ENCODE measurements at places on chromosomes 12 and 14.

DNA sequence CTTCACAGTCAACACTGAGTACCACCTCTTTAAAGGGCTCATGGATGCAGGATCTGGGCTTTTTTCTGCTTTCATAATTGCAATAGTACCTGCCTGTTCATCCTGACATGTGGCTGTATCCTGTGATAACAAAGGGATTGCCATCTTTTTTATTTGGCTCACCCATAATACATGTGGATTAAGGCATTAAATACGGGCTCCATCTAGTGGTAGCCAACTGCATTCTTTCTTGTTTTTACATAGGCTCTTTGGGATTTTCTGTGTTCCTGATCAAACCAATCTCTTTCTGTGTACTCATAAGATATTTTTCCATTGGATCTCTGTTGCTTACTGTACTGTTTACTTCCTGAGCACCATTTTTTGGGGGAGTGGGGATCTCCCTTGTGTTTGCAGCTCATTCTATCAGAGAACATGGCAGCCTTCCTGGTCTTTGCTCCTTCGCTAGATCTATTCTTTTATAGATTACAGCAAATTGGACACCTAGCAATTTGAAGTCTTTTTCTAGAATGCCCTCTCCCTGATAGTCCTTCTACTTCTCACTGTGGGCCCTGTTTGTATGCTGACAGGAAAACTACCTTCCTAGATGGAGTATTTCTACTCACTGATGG lies 723.4 kb upstream of the MDGA2 start:
- no peak for DNase-seq

DNA sequence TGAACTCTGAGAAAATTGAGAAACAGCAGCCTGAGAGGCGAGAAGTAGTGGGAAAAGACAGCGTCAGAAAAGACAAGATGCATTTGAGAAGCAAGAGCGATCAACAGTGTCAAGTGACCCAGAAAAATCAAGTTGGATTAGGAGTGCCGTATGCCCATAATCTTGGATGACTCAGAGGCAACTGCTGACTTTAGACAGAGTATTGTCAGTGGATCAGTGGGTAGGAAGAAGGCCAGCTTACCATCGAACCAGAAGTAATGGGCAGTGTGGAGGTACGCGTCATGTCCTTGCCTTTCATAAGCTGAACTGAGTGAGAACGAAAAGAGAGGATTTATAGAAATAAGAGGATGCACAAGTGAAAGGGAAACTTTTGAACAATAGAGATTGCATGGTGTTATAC lies 151.0 kb upstream of the NAV3 start:
- no peak for DNase-seq

DNA sequence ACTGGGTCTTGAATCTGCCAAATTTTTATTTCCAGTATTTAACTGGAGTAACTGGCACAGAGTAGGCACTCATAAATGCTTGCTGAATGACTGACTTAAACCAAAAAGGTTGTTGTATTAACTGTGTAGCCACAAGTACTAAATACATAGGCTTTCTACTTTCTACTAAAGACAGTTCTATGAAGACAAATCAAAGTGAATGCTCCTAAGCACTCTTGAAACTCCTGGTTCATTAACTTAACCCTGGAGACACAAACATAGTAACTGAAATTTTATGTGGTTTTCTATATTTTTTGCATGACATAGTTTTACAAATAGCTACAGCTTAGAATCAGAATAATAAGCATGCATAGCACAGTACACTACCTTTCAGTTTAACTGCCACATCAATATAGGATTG lies 70.4 kb downstream of the TXNDC16 start:
- no peak for DNase-seq

DNA sequence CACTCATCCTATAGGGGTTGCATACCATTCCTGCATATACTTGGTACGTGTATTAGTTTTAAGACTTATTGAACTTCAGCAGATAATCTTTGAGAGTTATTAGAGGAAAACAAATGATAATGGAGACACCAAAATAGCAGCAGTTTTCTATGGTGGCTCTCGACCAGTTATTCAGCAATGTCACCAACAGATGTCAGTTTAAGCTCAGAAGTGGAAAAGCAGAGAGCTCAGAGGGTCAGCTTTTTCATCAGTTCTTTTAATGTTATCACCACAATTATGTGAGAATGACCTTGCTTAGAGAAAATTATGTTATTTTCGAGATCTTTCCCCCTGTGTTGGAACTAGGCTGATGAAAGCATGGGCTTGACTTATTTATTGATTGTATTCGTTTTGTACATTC lies 32.0 kb downstream of the PTPN11 start:
- no peak for DNase-seq

DNA sequence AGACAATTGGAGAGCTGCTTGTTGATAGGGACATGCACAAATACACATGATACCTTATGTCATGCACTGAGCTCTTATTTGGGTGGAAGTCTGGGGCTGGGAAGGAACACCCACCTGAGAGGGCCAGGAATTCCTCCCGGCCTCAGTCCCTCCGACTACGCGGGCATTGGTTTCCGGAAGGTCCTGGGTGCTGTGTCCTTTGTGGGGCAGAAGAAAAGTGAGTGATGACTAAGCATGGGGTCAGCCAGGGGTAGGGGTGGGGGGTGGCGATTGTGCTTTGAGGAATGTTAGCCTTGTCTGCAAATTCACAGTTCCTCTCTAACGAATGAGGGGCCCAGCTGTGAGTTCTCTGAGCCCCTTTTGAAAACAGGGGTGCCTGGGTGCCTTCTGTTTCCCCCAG lies 798 bp downstream of the CELA1 start:
- DNase-seq, result no peak

GRCh38 chr12:19217446-19217845 lies 87.9 kb downstream of the PLEKHA5 start:
- no peak for DNase-seq

- DNase-seq, result no peak
Observed at GRCh38 chr14:103000291-103000921, 56.9 kb downstream of the CDC42BPB start.

DNA sequence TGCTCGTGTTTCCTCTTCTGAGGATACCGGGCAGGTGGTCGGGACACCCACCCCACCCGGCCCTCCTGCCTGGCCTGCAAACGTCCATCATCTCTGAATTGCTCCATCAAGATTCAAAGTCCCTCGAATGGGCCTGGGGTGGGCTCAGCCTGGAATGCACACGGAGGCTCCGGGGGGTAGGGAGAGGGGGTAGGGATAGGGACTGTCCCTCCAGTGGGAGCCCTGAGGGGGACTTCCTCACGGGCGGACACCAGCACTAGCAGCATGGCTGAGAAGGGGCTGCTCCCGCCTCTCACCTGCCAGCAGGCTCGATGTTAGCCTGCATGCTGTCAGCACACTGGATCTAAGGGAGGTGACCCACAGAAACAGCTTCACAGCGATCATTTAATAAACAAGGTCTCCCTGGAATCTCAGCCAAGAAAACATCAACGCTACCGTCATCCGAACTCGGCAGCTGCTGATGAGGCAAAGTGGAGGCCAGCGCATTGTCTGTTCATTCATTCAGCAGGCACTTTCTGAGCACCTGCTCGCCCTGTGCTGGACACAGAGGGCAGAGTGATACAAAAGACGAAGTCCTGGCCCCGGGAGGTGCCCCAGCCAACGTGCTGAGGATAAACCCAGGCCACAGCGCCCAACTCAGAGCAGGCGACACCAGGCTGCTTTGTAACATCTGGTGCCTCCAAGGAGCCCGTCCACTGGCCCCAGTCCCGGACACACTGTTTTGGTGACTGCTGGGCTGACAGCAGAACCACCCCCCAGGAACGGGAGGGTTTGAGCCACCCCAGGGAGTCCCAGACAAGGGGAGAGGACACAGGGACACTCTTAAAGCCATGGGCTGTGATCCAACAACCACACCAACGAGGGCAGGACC lies 6.3 kb downstream of the TMEM179 start:
- DNase-seq, result no peak

DNA sequence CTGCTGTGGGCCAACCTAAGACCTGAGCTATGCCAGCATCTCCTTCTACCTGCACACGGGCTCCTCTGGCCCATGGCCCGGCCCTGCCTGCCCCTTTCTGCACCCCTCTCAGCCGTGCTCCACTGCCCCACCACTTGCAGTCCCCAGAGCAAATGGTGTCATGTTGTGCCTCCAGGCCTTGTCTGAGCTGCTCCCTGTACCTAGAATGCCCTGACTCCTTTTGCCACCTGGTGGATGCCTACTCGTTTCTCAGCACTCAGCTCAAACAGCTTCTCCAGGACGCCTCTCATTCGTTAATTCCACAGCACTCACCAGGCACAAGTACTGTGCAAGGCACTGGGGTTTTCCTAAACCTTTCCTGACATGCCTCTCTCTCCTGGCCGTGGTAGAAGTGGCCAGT lies 63.2 kb upstream of the PNMA1 start:
- no peak for DNase-seq

DNA sequence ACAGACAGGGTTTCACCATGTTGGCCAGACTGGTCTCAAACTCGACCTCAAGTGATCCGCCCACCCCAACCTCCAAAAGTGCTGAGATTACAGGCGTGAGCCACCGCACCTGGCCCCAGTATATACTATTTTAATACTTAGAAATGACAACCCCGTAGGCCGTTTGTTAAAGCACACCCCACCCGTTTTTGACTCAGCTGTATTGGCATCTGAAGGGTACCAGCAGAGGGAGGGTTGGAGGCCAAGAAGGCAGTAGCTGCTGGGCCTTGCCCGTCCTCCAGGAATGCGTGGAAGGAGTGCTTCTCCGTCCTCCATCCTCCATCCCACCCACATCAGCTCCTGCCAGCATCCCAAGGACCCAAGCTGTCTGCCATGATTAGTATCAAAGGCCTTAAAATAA lies 6.3 kb upstream of the NIN start:
- no peak for DNase-seq

DNA sequence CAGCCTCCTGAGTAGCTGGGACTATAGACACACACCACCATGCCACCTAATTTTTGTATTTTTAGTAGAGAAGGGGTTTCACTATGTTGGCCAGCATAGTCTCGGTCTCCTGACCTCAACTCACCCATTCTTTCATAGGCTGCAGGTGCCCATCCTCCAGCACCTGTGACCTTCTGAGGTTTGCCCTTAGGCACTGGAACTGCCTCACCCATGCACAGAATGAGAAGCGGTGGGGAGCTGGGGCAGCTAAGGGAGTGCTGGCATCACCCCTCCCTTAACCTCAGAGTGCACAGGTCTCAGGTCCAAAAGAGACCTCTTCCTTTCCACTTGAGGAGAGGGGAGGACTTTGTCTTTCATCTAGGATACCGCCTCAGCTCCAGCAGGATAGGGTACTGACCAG lies 177.4 kb upstream of the CCDC198 start:
- DNase-seq, result no peak

DNA sequence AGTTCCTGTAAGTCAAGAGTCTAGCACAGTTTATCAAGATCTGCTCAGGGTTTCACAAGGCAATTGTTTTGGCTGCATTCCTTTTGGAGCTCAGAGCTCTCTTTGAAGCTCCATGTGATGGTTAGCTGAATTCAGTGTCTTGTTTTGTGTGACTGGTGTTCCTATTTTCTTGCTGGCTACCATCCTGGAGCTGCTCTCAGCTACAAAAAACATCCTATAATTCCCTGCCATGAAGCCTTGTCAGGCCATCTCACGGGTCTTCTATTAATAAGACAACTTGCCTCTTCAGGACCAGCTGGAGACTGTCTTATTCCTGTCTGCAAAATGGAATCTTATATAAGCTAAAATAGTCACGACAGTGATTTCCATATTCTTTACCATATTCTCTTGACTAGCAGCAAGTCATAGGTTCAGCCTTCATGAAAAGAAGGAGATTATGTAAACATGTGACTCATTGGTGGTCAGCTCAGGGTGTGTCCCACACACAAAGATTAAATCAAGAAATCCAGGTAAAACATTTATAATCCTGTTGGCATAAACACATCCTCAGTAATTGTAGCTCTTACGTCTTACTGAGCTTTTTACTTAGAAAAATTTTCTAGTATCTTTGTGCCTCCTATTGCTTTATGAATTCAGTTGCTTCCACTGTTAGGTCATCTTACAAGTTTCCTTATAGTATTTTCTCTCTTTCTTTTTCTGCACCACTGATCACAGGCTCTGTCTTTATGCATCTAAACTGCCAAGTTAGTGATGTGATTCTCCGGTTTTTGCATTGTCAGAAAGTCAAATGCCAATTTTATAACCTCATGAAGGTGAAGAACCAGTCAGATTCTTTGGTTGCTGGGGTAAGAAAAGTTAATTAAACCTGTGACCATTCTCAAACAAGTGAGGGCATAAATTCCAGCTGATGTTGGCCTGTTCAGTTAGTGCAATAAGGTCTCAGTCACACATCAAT lies 378.5 kb upstream of the MGAT4C start:
- no peak for DNase-seq

DNA sequence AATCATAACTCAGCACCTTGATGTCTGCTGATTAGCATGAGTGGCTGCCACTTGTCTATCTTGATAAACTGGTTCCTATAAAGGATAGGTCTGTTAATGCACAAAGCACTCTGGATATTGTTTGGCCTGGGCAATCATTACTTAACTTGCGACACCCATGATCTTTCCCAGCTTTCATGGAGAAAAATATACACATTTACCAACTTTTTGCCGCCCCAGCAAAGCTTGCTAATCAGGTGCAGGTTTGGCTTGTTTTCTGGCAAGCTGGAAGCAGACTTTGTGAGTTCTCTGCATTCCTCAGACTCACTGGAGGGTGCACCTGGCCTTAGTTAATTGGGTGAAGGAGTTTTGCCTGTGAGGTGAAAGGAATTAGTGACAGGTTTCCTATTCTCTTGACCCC lies 1126.4 kb upstream of the FLRT2 start:
- no peak for DNase-seq

GRCh38 chr14:49999146-49999761 lies 106.4 kb downstream of the ARF6 start:
- no peak for DNase-seq

DNA sequence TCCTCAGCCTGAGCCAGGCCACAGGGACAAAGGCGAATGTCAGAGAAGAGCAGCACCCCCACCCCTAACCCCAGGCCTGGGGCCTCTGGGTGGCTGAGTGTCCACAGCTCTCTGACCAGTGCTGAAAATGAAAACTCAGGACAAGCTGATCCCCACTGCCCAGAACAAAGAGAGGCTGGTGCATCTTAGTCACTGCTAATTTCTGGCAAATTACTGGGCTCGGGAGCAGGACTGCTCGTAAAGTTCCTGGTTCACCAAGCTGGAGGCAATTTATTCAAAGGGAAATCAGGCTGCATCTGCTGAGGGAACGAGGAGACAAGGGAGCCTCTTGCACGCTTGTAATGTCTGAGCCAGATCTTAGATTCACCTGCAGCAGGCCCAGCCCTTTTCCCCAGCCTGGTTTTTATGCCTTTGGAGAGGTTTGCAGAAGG lies 43.2 kb downstream of the CALM1 start:
- no peak for DNase-seq

DNA sequence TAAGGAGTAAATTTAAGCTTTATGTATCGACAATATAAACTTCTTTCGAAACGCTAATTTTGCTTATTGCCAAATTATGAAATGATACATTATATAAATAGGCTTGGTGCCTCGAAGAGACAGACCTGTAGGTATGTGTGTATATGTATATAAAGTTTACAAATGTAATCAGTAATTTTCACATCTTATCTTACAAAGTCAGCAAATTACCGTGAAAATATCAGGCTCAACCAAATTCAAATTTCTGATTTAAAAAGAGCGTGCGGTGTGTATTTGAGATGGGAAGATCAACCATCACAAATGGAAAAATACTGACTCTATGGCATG lies 605 bp downstream of the ZCRB1 start:
- no peak for DNase-seq
